HFFc6 (cell line): ENCODE measurements at places on chromosomes 11 and 22. TPM values are rescaled to one million over a fixed set of nuclear protein-coding genes. Genes with fewer than 3 reads are reported as not detected.
A peak's percentile ranks its signal among the peaks of the same experiment; 100 is the strongest.

Gene MAPK8IP2
- total RNA-seq = 0.14 and 0.16 TPM in 2 replicates

Gene SERPING1
- total RNA-seq = 0.19 to 0.37 TPM (median 0.32 TPM) in 3 replicates

DNA sequence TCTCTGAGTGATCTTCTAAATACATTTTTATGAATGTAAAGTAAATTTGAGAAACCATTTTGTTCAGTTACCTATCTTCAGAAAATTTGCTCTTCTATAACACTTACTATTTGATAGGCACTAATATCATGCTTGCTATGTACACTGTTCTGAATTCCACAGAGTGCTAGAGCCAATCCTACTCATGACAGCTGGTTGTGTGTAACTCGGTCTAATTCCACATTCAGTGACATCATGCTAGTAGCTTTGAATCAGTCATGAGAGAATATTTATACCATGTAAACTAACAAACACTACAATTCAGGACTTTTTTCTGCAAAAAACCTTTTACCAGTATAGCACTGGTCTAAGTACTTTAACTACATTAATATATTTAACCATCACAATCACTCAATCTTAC, 902.9 kb downstream of the DLG2 start:
- H3K4me3 ChIP-seq = no peak overlapping the region
- H3K4me1 ChIP-seq = no peaks in the 10 kb centered on the region
- DNase-seq = no peak

Gene MUC15
- total RNA-seq = not detected in 3 replicates

Gene CAPN5
- 20.7 to 31.1 TPM (median 25.2 TPM) in 3 replicates for total RNA-seq

- H3K4me1 ChIP-seq = no peaks in the 10 kb centered on the region
- no peak for DNase-seq
- H3K27me3 ChIP-seq = no peaks in the 10 kb centered on the region; the same call in 1 of the 2 replicates
- H3K36me3 ChIP-seq = no peaks in the 10 kb centered on the region
- no peak overlapping the region for H3K27ac ChIP-seq
- H3K4me3 ChIP-seq = no peak overlapping the region
Measured at GRCh38 chr11:6096417-6096816, 11.1 kb upstream of the OR56B4 start.

Gene SCN4B
- 0.08 TPM in 1 of 2 replicates, not detected in the other for total RNA-seq

Gene IGLL1
- not detected in 2 replicates for total RNA-seq

- H3K4me3 ChIP-seq = no peak overlapping the region
- no peaks in the 10 kb centered on the region for H3K36me3 ChIP-seq
- no peak for DNase-seq
- no peaks in the 10 kb centered on the region for H3K4me1 ChIP-seq
Measured at GRCh38 chr11:115776916-115777315, 272.7 kb upstream of the CADM1 start.

Gene CKAP5
- 94.9 and 111 TPM in 2 replicates for total RNA-seq

Gene DGCR6
- 0.24 to 0.87 TPM (median 0.80 TPM) in 3 replicates for total RNA-seq

Gene B4GALNT4
- 7.6 to 9.7 TPM (median 8.7 TPM) in 3 replicates for total RNA-seq

DNA sequence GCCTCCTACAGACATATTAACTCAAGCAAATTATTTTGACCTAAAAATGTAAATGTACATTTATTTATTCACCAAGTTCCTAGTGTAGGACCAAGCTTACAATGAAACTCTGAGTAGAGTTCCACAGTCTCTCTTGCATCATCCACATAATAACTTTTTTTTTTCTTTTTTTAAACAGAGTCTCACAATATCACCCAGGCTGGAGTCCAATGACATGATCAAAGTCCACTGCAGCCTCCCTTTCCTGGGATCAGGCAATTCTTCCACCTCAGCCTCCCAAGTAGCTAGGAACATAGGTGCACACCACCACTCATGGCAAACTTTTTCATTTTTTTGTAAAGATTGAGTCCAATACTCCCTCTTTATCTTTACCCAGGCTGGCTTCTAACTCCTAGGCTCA, 28.0 kb downstream of the FEZ1 start:
- no peaks in the 10 kb centered on the region for H3K36me3 ChIP-seq
- no peak overlapping the region for H3K4me3 ChIP-seq
- no peak for DNase-seq
- peaks cover 8% of the 10 kb centered on the region for H3K27me3 ChIP-seq
- H3K4me1 ChIP-seq = no peaks in the 10 kb centered on the region

DNA sequence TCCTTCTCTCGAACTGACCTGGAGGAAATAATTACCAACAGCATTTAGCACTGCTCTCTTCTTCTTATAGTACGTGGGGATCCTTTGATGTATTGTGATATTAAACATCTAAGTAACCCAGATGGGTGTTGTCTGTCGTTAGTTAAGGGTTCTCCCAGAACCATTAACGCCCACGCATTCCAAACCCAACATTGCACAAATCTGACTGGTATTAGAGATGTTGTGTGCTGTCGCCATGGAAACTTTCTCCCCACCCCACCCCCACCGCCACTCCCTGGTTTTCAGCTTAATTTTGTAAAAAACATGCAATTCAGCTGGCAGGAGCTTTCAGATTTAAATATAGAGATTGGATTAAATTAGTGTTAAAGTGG, 1495.2 kb downstream of the TBC1D22A start:
- H3K36me3 ChIP-seq = no peaks in the 10 kb centered on the region
- H3K27ac ChIP-seq = no peak overlapping the region
- no peak for DNase-seq
- H3K27me3 ChIP-seq = no peaks in the 10 kb centered on the region; the same call in 1 of the 2 replicates

GRCh38 chr11:40877256-40877655, 582.2 kb downstream of the LRRC4C start:
- no peaks in the 10 kb centered on the region for H3K4me1 ChIP-seq
- no peaks in the 10 kb centered on the region for H3K27me3 ChIP-seq
- no peak for DNase-seq
- H3K36me3 ChIP-seq = no peaks in the 10 kb centered on the region

GRCh38 chr11:73236854-73237253, 18.8 kb downstream of the P2RY2 start:
- no peak overlapping the region for H3K4me3 ChIP-seq
- peak; percentile 13 for DNase-seq
- H3K36me3 ChIP-seq = no peaks in the 10 kb centered on the region

GRCh38 chr11:64933935-64934681, 1.6 kb downstream of the GPHA2 start:
- DNase-seq = no peak
- peaks cover 22% of the 10 kb centered on the region; the same call in 1 of the 2 replicates for H3K27me3 ChIP-seq

Gene C22orf42
- total RNA-seq = not detected in 3 replicates

GRCh38 chr11:2652333-2653197, 47.2 kb downstream of the KCNQ1OT1 start:
- no peak overlapping the region for H3K4me3 ChIP-seq
- peaks cover 49% of the 10 kb centered on the region for H3K36me3 ChIP-seq
- no peak for DNase-seq
- peaks cover 14% of the 10 kb centered on the region for H3K4me1 ChIP-seq
- no peak overlapping the region for H3K27ac ChIP-seq

- peaks cover 12% of the 10 kb centered on the region for H3K27me3 ChIP-seq
- H3K36me3 ChIP-seq = peaks cover 5% of the 10 kb centered on the region
- peaks cover 12% of the 10 kb centered on the region; the same call in 1 of the 2 replicates for H3K4me1 ChIP-seq
- no peak overlapping the region for H3K4me3 ChIP-seq
- H3K27ac ChIP-seq = no peak overlapping the region
Measured at GRCh38 chr11:130486987-130487923, 38.8 kb downstream of the ADAMTS15 start.

Gene PHLDA2
- total RNA-seq = 96.1 to 134 TPM (median 121 TPM) in 3 replicates

DNA sequence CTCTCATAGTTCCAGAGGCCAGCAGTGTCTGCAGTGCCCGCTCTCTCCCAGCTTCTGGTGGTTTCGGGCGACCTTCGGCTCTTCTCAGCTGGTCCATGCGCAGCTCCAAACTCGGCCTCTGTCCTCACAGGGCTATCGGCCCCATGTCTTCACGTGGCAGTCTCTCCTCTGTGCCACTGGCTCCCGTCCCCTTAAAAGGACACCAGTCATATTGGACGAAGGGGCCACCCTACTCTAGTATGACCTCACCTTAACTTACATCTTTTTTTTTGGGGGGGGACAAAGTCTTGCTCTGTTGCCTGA, 13.8 kb downstream of the LTO1 start:
- H3K27me3 ChIP-seq = peaks cover 39% of the 10 kb centered on the region
- DNase-seq = no peak
- peaks cover 6% of the 10 kb centered on the region; the same call in 1 of the 2 replicates for H3K4me1 ChIP-seq
- no peak overlapping the region for H3K27ac ChIP-seq
- H3K36me3 ChIP-seq = peaks cover 18% of the 10 kb centered on the region
- H3K4me3 ChIP-seq = no peak overlapping the region

GRCh38 chr11:134153147-134153905, 70.4 kb downstream of the NCAPD3 start:
- H3K36me3 ChIP-seq = peaks cover 21% of the 10 kb centered on the region
- peaks cover 10% of the 10 kb centered on the region for H3K4me1 ChIP-seq
- DNase-seq = no peak
- H3K27me3 ChIP-seq = peaks cover 1% of the 10 kb centered on the region; the same call in 1 of the 2 replicates

- H3K36me3 ChIP-seq = no peaks in the 10 kb centered on the region
- no peaks in the 10 kb centered on the region; the same call in 1 of the 2 replicates for H3K27me3 ChIP-seq
- peak; percentile 87 for DNase-seq
- peaks cover 66% of the 10 kb centered on the region; the same call in 1 of the 2 replicates for H3K4me1 ChIP-seq
Measured at GRCh38 chr11:42237701-42238235, 778.3 kb upstream of the LRRC4C start.

GRCh38 chr11:71962428-71963038, 33.7 kb downstream of the RNF121 start:
- H3K4me3 ChIP-seq = peak overlapping the region; percentile 54; the same call in 1 of the 2 replicates
- peak; percentile 20 for DNase-seq
- H3K4me1 ChIP-seq = peaks cover 40% of the 10 kb centered on the region
- H3K36me3 ChIP-seq = peaks cover 18% of the 10 kb centered on the region
- no peaks in the 10 kb centered on the region; the same call in 1 of the 2 replicates for H3K27me3 ChIP-seq

Gene GSTT2
- total RNA-seq = 0.27 to 0.64 TPM in 2 of 3 replicates, not detected in the other
